ENCODE measurements at places on chromosomes 1 and 21.

- no peak for DNase-seq
Measured at GRCh38 chr1:203934027-203934426, 72.6 kb downstream of the SNRPE start.

GRCh38 chr1:162629651-162630050 is 2.6 kb upstream of the DDR2 start:
- no peak for DNase-seq

- no peak for DNase-seq
Measured at GRCh38 chr1:229237320-229237719, 33.6 kb upstream of the RAB4A start.

DNA sequence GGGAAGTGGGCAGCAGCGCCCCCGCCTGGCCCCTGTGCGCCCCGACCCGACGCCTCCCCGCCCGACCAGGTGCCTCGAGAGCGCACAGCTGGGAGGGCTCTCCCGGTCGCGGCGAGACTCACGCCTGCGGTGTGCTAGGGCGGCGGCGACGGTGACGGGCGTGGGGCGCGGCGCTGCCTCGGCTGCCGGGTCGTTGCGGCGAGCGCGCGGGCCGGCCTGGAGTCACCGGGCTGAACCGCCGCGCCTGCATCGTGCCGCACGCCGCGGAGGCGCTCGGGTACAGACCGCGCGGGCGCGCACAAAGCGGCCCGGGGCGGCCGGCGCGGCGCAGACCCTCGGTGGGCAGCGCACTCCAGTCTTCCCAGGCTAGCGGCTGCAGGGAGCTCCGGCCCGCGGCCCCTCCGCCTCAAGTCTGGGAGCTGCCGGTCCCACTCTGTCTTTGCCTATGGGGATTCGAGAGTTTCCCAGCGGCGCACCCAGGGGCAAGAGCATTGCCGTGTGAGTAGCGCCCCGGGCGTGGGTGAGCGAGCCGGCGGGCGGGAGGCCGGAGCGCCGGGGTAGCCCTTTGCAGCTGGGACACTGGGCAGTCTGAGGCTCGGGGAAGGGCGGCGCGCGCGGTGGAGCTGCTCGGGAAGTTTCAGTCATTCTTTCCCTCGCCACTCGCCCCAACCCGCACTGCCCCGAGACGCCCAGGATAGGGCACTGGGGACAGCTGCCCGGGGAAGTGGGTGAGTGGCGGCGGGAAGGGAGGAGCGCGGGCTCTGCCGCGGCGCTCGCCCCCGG is at the start of gene SLC35F3:
Gene SLC35F3 (plus strand): TSS at position 44 of the 783 bp plus-strand sequence.
- DNase-seq = no peak

- DNase-seq = no peak
Measured at GRCh38 chr1:243254233-243254926, 701 bp downstream of the CEP170 start.

GRCh38 chr1:2972011-2972878 is 49.0 kb upstream of the ACTRT2 start:
- DNase-seq = no peak

DNA sequence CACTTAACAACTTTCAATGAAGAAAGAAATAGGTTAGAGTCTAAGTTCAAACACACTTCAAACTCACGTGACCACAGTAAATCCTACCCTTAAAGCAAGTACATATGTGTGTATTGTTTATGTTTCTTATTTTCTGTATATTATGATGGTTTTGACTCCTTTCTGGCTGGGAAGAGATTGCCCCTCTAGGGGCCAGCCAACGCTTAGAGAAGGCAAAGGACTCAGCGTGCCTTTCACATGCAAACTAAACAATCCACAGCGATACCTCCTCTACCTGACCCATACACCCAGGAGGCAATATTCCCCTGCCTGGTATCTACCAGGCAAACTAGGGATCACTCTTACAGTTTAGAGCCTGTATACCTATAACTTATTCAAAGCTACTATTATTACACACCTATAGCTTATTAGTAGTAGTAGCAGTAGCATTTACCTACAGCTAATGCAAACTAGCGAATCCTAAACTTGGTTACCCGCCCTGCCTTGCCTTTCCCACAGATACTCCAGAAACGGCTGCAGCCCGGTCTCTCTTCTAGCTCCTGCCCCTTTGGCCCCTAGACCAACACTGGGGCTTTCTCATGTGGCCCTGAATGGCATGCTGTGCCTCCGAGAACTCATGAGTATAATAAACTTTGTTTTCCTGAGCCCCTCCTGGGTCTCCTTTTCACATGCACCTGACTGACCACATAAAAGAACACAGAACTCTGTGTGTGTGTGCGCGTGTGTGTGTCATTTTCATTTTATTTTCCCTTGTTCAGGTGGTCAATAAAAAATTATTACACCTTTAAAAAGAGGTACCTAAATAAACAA is 14.0 kb downstream of the NRIP1 start:
- DNase-seq = no peak

GRCh38 chr21:46421191-46421750 is 37.4 kb upstream of the DIP2A start:
- DNase-seq = no peak

DNA sequence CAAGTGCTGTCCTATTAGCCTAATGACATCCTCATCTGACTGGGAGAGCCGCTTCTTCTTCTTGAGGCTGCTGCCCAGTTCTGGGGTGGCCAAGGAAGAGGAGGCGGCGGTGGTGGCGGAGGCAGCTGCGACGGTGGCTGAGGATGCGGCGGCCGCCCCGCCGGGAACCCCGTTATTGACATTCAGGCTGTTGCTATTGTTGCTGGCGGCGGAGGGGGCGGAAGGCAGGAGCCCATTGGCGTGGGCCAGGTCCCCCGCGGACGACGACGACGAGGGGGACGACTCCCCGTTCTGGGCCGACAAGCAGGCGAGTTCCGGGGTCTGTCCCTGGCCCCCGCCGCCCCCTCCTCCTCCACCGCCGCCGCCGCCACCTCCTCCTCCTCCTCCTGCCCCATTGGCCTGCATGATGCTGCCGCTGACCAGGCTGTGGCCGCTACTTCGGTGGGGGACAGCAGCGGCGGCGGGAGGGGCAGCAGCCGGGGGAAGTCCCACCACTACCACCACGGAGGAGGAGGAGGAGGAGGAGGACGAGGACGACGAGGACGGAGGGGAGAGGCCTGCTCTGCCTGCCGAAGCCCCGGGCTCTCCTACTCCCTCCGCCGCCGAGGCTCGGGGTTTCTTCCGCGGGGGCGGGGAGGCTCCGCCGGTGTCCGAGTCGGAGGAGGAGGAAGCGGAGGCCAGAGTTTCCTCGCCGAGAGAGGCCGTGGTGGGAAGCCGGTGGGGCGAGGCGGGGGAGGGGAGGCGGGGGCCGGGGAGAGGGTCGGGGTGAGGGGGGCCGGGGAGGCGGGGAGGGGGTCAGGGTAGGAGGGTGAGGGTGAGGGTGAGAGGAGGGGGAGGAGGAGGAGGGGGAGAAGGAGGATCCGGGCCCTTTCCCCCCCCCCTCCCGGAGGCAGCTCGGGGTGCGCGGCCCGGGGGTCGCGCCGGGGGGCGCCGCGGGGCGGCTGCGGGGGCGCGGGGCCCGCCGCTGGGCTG is 610 bp downstream of the WDR26 start:
- peak; percentile 21 for DNase-seq

DNA sequence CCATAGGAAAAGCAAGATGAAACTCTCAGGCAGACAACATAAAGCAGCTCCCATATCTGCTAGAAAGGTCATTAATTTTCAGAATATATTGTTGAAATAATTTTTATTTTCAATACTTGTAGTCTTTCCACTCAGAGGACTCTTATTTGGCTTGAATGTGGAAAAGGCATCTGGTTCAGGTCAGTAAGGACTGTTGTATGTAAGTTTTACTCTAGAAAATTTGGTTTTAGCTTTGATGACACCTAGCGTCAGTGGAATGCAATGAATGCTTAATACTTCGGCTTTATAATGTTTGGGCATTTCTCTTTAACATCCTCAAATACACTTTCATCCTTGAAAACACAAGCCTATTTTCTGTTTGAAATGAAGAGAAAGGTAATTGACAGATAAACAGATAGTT is 63.3 kb downstream of the LRRC40 start:
- DNase-seq = no peak
